ENCODE measurements at places on chromosomes 5 and 9. TPM values are rescaled to one million over a fixed set of nuclear protein-coding genes. Genes with fewer than 3 reads are reported as not detected.

GRCh38 chr5:132951897-132952296, 11.5 kb downstream of the AFF4 start:
- DNase-seq: no peak

DNA sequence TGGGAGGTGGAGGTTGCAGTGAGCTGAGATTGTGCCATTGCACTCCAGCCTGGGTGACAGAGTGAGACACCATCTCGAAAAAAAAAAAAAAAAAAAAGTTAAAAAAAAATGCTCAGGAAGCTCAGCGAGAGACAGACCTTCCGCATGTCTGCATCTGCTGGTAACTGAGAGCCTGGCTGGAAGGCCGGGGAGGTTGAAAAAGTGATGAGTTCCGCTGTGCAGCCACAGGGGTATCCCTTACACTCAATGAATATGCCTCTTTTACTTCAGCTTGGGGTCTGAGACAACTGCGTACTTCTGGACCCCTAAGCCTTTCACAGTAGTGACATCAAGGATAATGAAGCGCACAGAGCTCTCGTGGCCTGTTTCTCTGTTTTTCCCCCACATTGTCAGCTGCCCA, 179.9 kb upstream of the KLF4 start:
- DNase-seq: peak; percentile 47

GRCh38 chr9:94809778-94810177, 83.3 kb downstream of the AOPEP start:
- no peak for DNase-seq

DNA sequence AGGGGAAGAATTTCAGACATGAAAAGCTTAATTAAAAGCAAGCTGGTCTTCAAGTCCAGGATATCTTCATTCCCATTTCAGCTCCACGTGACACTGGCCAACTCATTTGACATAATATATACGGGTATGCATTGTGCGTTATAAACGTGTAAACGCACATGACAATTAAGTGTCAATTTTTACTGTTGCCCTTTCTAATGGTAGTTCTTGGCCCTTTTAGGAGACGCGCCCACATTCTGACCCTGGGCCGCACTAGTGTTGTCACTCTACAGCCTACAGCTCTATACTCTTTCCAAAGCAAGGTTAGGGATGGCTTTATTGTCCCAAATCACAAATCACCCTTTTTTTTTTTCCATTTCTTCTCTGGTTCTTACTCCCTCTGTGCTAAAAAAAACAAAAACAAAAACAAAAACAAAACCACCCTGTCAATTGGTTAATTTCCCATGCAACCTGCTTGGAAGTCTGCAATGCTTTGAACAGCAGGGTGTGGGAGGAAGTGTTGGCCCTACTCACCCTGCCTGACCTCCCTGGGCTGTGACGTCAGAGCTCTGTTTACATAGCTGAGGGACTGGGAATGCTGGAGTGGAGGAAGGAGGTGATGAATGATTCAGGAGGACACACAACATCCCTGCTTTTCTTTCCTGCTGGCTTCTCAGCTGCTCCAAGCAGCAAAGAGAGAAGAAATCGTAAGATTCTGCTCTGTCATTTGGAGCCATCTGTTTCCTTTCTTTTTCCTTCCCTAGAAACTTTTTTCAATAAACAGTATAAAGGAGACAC, 19.3 kb downstream of the RFK start:
- peak; percentile 80 for DNase-seq

- DNase-seq: no peak
Observed at GRCh38 chr5:155836089-155836803, 490.7 kb upstream of the SGCD start.

- peak; percentile 35 for DNase-seq
Observed at GRCh38 chr5:116454417-116454927, 120.2 kb downstream of the SEMA6A start.

DNA sequence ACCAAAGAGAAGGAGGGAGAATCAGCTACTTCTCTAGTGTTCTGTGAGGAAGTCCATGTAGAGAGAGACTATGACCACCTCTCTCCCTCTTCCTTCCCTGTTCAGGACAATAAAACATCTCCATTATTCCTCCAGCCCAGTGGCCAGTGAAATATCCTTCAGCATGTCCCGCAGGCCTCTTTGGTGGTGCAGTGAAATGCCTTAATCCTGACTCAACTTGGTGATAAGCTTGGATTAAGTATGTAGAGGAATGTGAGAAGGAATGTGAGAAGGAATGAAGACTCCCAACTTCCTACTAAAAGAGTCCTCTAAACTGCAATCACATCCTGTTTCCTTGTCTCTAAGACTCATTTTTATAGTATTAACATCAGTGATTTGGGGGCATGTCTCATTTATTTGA, 167.3 kb downstream of the TRPM3 start:
- DNase-seq: no peak

GRCh38 chr5:32170303-32171151, 3.6 kb downstream of the GOLPH3 start:
- DNase-seq: no peak

GRCh38 chr5:91074615-91075014, 308.5 kb downstream of the ARRDC3 start:
- no peak for DNase-seq

- DNase-seq: no peak
Observed at GRCh38 chr5:173645437-173645807, 29.0 kb upstream of the BOD1 start.

The LCN9 gene
- polyA plus RNA-seq: not detected

The ISCA1 gene
- polyA plus RNA-seq: 67.1 TPM

The KDM4C gene
- 7.1 TPM for polyA plus RNA-seq

The PCDHB3 gene
- polyA plus RNA-seq: 2.3 TPM

The SPINK6 gene
- polyA plus RNA-seq: not detected
